Stimulated activated naive CD8-positive, alpha-beta T cell treated with anti-CD3 and anti-CD28 coated beads, Interleukin-15, Interleukin-2, amounts not matched to agents 100 U/mL and 50 U/mL, for 24 hours (primary cell): ENCODE measurements at places on chromosomes 3 and 15.

DNA sequence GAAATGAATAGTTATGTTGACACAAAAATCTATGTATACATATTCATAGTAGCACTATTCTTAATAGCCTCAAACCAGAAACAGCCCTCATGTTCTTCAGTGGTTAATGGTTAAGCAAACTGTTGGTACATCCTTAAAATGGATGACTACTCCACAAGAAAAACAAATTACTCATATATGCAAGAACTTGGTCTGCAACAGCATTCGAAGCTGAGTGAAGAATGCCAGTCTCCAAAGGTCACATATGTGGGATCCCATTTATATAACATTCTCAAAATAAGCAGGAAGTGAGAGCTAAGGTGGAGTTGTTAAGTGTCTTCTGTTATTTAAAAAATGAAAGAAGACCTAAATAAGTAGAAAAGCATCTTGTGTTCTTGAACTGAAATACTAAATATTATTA, 365.7 kb downstream of the GABRG3 start:
- DNase-seq = no peak

GRCh38 chr3:137108699-137109440, 151.1 kb downstream of the IL20RB start:
- DNase-seq = no peak

DNA sequence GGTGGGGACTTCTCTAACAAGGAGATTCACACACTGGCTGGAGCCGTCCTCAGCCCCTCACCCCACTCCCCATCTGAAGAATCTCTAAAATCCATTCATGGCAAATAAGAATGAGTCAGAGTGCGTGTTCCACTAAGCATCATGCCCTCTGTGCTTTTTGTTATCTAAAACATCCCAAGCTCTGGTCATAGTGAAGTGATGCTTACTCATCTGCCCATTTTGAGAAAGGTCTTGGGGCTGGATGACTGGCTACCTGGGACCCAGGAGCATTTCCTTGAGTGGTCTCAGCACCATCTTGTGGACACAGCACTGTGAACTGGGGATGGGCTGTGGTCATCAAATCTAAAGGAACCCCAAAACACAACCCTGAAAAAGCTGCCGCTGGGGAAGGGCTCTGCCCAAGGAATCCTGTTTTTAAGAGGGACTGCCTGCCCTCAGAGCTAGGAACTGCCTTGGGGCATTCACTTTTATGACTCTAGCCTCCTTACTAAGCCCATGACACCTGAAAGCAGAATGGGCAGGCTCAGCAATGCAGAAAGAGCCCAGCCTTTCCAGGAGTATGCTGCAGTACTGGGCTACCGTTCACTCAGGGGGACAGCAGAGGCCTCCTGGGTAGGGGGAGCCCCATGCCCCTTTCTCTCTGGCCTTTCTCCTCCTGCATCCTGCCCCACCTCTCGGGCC, 53.5 kb downstream of the ZBTB38 start:
- DNase-seq = no peak

- DNase-seq = no peak
These were observed 27.1 kb upstream of the SLC30A4 start for GRCh38 chr15:45549541-45550220.

DNA sequence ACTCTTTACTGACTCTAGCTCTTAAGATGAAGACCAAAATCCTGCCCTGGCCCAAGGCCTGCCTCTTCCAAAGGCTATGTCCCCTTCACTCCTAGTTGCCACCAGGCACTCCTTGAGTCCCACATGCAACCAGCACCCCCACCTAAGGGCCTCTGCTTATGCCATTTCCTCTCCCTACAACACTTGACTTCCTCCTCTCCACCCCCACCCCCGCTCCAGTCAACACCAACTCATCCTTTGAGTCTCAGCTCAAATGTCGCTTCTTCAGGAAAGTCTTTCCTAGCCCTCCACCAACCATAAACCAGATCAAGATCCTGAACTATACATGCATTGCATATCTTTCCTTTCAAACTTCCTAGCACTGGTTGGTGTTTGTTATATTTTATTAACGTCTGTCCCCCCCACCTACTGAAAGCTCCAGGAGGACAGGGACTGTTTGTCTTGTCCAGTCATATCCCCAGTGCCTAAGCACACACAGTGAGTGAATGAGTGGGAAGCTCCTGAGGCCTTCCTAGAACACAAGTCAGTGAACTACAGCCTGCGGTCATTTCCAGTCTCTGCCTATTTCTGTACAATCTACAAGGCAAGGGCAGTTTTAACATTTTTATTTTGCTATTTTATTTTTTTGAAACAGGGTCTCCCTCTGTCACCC, 7.3 kb downstream of the TBC1D2B start:
- peak; percentile 58 for DNase-seq
